ENCODE measurements at places on chromosomes 6 and 20. TPM values are rescaled to one million over a fixed set of nuclear protein-coding genes. Genes with fewer than 3 reads are reported as not detected.

GRCh38 chr20:38880952-38881735 lies 45.1 kb upstream of the FAM83D start:
- DNase-seq: no peak

GRCh38 chr6:18276610-18277236 lies 12.4 kb upstream of the DEK start:
- DNase-seq: no peak

DNA sequence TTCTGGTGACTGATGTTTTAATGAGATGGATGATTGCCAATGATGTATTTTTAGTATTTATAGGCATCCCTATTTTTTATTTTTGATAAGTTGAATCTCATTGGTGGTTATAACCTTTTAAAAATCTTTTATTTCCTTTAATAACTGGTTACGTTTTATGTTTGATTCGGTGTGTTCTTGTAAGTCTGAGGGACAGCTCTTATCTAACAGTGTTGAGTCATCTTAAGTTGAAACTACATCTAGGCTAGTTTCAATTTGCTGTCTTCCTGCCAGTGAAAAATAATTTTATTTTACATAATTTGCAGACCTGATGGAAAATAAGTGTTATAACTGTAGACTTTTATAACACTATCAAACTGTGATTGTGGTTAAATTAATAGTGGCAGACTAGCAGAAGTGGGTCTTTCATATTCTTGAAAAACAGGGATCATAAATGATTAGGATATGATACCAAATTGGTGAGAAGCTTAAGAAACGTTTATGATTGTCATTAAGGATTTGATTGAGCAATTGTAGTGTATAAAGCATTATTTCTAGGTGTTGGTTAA lies 4.6 kb downstream of the AFDN start:
- no peak for DNase-seq

GRCh38 chr6:149924206-149924932 lies 1.4 kb upstream of the RAET1G start:
- no peak for DNase-seq

The DLK2 gene
- total RNA-seq: 0.71 TPM

DNA sequence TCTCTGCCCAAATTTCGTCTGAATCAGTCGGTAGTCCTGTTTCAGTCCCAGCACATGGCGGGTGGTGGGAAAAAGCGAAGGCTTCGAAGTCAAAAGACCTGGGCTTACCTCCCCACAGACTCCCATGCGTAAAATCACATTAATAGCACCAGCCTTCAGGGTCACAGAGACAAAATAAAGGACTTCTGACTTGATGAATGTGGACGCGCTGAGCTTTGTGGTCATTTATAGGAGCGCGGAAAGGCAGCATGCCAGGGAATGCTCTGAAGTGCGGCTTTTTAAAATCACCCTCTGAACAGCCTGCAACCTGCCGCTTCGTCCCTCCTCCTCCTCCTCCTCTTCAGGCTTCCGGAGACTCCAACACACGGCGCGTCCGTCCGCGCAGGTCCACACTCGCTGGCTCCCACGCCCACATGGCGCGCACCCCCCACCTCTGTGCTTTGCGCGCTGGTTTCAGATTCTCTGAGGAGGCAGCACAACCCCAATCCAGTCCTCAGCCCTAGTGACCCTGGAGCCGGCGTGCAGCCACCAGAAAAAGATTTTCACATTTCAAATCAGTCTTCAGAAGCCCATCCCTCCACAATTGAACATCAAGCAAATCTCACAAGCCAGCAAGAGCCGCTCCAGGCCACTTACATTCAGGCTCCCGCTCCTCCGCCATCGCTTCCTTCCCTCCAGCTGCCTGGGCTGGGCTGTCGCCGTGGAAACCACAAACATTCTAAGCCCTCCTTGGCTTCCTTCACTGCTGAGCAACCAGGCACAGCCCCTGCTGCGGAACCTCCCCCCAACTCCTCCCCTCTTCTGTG lies at the start of gene C6orf118:
Gene C6orf118, minus strand, starts transcription at position 680 of the 806 bp plus-strand sequence. Its CDS starts 19 bp downstream, at position 661.
- no peak for DNase-seq

- no peak for DNase-seq
These were observed 331.6 kb downstream of the TAF4 start for GRCh38 chr20:61733891-61734732.

- DNase-seq: peak; percentile 84
These were observed 67.3 kb downstream of the PREX1 start for GRCh38 chr20:48760403-48760983.

The ZNF831 gene
- total RNA-seq: 16.3 TPM

The ADGRF5 gene
- not detected for total RNA-seq

DNA sequence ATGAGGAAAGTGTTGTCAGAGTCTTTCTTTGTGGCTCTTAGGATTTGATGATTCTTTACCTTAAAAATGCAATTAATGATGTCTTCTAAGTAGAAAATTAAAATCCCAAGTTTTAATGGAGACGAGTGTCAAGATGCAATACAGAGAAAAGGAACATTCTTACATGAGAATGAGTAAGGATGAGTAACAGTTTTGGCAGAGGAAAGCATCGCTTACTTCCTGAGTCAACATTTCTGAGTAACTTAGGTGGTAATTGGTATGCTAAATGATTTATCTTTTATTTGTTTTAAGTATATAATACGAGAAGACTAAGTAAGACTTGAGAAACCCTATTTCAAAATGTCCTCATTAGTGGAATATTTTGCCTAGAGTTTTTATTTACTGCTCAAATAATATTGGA lies 101.3 kb downstream of the RTN4IP1 start:
- no peak for DNase-seq

The RIPPLY2 gene
- not detected for total RNA-seq

GRCh38 chr6:90098627-90099026 lies 198.0 kb downstream of the BACH2 start:
- DNase-seq: no peak

The LIN28B gene
- total RNA-seq: not detected

- no peak for DNase-seq
These were observed 45.4 kb downstream of the TPBG start for GRCh38 chr6:82408952-82409431.

GRCh38 chr6:106241498-106241897 lies 84.1 kb downstream of the ATG5 start:
- no peak for DNase-seq

GRCh38 chr20:36096435-36096834 lies 58.1 kb upstream of the EPB41L1 start:
- DNase-seq: no peak

The GPLD1 gene
- total RNA-seq: 0.73 TPM

- DNase-seq: no peak
These were observed 135.0 kb upstream of the MAN1A1 start for GRCh38 chr6:119484598-119484997.

DNA sequence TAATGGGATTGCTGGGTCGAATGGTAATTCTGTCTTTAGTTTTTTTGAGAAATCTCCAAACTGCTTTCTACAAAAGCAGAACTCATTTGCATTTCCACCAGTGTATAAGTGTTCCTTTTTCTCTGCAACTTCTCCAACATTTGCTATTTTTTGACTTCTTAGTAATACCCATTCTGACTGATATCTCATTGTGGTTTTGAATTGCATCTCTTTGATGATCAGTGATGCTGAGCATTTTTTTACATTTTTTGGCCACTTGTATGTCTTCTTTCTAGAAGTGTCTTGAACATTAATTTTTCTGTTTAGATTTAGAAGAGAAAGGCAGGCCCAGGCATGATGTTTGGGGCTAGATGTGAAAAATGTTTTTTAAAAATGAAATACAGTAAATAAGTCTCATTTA lies 553.1 kb upstream of the MAN1A1 start:
- no peak for DNase-seq

DNA sequence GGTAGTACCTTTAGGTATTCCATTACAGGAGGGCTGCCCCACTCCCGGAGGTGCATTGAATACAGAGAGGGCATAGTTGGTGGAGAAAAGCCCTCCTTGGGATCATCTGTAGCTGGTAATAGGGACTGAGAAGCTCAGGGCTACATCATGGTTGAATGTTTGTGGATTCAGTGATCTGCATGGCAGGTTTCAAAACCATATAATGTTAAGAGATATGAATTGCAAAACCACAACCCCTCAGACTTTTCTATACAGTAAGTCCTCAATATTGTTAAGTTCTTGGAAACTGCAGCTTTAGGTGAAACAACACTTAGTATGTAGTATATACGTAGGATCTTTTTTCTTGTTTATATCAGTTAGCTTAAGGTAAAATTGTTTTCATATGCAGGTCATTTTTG lies 11.3 kb downstream of the TULP4 start:
- DNase-seq: no peak

DNA sequence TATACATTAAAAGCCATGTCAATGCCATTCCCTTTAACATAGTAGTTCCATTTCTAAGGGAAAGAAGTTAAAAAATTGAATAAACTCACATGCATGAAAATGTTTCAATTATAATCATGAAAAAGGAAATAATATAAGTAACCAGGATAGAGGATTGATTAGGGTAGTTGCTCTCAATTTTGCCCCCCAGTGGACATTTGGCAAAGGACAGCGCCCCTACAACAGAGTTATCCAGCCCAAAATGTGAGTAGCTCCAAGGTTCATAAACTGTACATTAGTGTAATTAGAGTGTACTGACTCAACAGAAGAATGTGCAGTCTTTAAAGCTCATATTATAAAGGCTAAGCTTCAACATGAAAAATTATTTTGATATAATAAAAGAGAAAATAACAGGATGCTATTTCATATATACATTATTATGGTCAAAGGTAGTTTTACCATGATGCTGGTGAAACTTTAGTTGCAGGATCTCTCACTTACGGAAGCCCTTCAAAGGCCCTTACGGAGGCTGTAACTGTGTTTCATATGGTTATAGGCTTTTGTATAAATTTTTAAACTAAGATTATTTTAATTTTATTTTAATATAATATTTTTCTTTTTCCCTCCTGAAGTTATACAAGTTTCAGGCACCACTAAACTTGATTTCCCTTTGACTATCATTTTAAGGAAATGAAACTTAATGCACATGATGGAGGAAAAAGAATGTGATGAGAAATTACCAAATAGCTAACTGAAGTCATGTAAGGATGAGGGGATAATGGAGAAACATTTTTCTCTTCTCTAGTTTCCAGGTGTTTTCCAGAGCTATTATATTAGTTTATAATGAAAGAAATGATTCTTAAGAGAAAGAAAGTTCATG lies 403.6 kb downstream of the PLCB1 start:
- DNase-seq: no peak

The SRMS gene
- not detected for total RNA-seq

The SMPDL3A gene
- not detected for total RNA-seq

The FOXQ1 gene
- not detected for total RNA-seq

DNA sequence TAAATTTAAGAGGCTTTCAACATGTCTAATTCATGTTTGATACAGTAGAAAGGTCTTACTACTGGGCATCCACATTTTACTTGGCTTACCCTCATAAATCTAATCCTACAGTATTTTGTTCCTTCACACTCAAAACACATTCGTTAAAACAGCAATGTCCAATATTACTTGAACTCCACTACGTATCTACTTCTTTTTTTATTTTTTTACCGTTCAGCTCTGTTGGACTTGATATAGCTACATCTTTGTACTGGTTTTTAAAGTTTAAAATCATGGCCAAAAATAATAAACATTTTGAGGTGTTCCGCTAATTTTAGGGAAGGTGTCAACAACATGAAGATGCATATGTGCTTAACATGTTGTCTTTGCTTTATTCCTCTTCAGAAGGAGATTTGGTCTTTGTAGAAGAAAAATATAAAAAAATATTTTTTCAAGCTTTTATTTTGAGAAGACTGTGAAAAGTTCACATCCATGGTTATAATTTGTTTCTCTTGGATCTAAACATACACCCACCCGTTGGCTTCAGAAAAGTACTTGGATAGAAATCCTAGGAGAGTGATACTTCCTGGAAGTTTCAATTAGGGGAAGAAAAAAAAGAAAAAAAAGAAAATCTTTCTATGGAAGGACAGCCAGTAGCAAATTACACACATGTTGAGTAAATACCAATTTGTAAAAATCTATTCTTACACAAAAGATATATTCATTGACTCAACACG lies 71.5 kb downstream of the EPB41L2 start:
- no peak for DNase-seq

The RAET1G gene
- total RNA-seq: not detected

GRCh38 chr6:7911345-7911725 lies 747 bp upstream of the TXNDC5 start:
- no peak for DNase-seq

The SLC17A3 gene
- not detected for total RNA-seq

The UNC5CL gene
- total RNA-seq: 2.3 TPM

GRCh38 chr20:59891581-59891980 lies 41.9 kb downstream of the SYCP2 start:
- no peak for DNase-seq

- no peak for DNase-seq
These were observed 24.0 kb upstream of the LRRC1 start for GRCh38 chr6:53770780-53771249.

The EYA4 gene
- total RNA-seq: not detected

The COL11A2 gene
- 1.5 TPM for total RNA-seq

GRCh38 chr6:158852312-158853071 lies 33.3 kb upstream of the EZR start:
- DNase-seq: no peak

- no peak for DNase-seq
These were observed 34.2 kb downstream of the JARID2 start for GRCh38 chr6:15280028-15280427.

- DNase-seq: no peak
These were observed 326.7 kb downstream of the BCKDHB start for GRCh38 chr6:80433010-80433672.

GRCh38 chr6:125300992-125301434 lies 754 bp downstream of the HDDC2 start:
- no peak for DNase-seq

The APOBEC2 gene
- total RNA-seq: not detected

DNA sequence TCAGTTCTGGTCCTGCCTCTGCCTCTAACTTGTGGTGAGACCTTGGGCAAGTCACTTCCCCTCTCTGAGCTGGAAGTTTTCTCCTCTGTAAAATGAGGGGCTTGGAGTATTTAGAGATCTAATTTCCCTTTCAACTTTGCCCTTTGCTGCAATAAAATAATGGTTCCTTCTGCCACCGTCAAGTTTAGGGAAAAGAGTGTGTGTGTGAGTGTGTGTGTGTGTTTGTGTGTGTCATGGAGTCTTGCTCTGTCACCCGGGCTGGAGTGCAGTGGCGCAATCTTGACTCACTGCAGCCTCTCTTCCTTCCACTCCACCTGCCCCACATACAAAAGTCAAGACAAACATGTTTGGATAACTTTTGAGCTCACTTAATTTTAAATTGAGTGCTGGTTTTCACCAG lies 39.2 kb upstream of the PIM1 start:
- DNase-seq: no peak

All from CD8-positive, alpha-beta T cell (primary cell).